ENCODE measurements at places on chromosomes 3 and 15.

DNA sequence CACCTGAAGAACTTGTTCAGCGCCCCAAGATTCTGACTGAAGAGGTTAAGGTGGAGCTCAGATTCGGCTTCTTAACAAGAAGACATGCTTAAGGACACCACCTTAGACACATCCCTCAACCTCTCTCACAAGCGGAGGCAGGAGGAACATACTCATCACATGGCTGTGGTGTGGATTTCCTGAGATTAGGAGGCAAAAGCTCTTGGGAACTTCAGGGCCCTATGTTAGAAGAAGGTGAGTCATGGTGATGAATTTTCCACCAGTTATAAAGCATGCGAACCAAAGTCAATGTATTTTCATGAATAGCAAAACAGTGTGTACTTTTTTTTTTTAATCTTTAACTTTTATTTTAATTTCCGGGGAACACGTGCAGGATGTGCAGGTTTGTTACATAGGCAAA, 212.2 kb upstream of the SUCLG2 start:
- no peak for DNase-seq

DNA sequence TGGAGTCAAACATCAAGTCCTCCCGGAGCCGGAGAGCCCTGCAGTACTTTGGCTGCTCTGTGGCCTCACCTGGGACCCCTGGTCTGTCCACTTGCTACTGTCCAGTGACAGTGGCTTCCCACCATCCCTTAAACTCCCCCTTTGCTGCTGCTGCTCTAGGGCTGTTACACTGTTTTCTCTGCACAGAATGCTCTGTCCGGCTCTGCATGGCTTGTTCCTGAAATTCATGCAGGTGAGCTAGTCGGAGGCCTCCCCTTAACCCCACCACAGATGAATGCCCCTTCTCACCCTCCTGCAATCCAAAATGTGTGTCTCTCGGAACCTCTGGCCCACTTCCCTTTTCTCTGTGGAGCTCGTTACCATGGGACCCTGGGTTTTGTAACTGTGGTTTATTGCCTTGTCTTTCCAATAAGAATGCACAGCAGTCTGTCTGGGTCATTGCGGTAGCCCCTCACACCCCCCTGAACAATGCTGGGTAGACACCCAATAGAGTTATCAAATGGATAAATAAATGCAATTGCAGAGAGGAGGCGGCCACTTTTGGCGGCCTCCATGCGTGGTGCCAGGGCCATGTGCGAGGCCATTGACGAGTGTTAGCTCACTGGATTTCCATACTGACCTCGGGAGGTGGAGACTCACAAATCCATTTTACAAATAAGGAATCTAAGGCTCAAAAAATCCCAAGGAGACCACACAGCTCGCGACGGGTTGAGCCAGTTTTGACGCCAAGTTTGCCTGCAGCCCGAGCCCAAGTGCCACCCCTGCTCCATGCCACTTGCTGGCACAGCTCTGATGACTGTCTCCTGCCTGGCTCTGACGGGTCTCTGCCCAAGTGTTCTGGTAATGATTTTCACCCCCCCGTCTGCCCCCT, 48.5 kb downstream of the RGMA start:
- peak; percentile 55 for DNase-seq

GRCh38 chr3:107990926-107991325, 99.9 kb downstream of the CD47 start:
- no peak for DNase-seq

DNA sequence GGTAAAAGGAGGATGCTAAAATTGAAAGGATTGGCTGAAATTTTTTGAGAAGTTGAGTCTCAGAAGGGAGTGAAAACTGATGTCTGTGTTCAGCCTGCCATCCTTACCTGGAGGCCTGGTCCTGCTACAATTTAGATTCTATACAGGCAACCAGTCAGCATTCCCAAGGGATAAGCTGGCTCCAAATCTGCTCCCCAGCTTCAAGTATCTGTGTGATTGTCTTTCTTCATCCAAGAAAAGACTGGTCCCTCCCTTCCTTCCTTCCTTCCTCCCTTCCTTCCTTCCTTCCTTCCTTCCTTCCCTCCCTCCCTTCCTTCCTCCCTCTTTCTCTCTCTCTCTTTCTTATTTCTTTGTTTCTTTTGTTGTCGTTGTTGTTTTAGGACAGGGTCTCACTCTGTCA, 24.7 kb upstream of the UMPS start:
- DNase-seq, result no peak

- no peak for DNase-seq
Observed at GRCh38 chr3:48247401-48247811, 6.5 kb downstream of the ZNF589 start.

GRCh38 chr3:175266478-175266877, 407.3 kb downstream of the NAALADL2 start:
- DNase-seq, result no peak

- no peak for DNase-seq
Observed at GRCh38 chr3:171904829-171905228, 61.7 kb downstream of the TMEM212 start.

GRCh38 chr3:58471025-58471887, 20.6 kb upstream of the KCTD6 start:
- no peak for DNase-seq

- DNase-seq, result no peak
Observed at GRCh38 chr3:27827041-27827440, 104.9 kb upstream of the EOMES start.

- DNase-seq, result no peak
Observed at GRCh38 chr3:151209654-151210053, 6.6 kb upstream of the GPR171 start.

DNA sequence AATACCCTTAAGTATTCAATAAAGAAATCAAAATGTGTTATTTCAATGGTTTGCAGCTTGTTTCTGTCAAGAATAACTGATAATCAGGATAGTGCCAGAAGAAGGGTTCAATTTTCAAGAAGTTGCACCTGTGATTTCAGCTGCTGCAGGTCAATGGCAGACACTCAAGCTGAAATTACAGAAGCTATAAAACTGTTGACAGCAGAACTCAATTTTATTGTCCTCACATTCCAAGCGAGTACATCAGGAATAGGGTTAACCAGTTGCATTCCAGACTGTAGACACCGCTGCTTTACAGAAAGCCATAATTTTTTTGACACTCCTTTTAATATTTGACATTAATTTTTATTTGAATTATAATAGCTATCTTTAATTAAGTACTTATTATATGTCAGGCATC, 364.1 kb downstream of the CGGBP1 start:
- no peak for DNase-seq

- no peak for DNase-seq
Observed at GRCh38 chr15:94840794-94841783, 609.7 kb downstream of the MCTP2 start.

- no peak for DNase-seq
Observed at GRCh38 chr3:107981471-107982111, 109.2 kb downstream of the CD47 start.

DNA sequence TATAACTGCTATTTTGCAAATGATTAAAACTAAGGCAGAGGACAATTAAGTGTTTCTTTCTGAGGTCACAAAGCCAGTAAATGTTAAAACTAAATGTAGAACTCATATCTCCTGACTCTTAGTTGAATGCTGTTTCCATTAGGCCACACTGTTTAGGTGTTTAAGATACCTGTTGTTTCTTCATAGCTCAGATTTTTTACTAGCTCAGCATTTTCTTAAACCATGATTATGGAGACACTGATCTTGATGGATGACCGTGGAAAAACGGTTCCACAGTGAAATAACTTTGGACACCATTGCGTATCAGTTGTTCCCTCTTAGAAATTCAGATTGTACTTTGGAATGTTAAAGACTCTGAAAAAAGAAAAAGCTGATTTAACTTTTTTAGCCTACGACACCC, 177.5 kb downstream of the TCF12 start:
- DNase-seq, result no peak

- DNase-seq, result no peak
Observed at GRCh38 chr3:16741103-16741758, 136.0 kb upstream of the DAZL start.

DNA sequence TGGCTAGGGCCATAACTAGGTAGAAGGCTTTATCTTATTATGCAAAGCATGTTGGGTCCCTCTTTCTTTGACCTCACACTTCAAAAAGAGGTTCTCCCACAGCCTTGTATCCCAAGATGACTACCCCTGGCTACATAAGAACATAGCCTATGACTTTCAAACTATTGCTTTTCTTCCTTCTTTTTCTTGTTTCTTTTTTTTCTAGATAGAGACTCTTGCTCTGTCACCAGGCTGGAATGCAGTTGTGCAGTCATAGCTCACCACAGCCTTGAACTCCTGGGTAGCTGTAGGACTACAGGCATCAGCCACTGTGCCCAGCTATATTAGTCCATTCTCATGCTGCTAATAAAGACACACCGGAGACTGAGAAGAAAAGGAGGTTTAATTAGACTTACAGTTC, 47.2 kb downstream of the DIPK2A start:
- DNase-seq, result no peak

DNA sequence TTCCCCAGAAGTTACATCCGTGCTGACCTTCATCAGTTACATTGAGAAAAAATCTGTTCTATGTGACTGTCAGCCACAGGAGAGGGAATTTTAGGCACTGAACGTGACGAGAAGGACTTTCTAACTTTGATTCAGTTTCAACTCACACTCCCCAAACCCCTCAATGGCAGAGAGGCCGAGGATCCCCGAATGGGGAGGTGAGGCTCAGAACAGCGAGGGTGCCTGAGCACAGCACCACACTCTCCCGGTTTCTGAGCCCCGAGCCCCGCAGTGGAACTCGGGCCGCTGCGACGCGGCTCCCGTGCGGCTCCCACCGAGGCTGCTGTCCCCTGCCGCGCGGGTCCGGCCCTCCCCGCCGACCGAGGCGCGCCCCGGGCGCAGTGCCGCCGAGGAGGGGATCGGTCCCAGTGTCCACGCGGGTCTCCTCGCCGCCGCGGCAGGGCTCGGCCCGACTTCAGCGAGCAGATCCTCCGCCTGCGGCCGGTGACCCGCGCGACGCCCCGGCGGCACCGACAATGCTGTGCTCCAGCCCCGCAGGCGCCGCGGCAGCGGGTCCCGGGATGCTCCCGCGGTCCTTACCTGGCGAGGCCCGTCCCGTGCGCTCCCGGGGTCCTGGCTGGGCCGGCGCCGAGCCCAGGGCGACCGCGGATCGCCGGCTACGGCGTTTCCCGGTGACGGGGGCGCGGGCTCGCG, 439 bp downstream of the CTXND1 start:
- no peak for DNase-seq

DNA sequence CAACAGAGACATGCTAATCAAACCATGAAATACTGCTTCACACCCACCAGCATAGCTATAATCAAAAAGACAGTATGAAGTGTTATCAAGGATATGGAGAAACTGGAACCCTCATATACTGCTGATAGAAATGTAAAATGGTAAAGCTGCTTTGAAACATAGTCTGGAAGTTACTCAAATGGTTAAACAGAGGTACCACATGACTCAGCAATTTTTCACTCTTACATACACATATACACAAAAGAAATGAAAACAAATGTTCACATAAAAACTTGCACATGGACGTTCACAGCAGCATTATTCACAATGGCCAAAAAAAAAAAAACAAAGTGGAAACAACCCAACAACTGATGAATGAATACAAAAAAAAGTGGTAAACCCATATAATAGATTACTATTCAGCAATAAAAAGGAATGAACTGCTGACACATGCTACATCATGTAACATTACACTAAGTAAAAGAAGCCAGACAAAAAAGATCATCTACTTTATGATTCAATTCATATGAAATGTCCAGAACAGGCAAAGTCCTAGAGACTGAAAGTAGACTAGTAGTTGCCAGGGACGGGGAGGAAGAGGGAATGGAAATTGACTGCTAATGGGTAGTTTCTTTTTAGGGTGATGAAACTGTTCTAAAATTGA, 23.2 kb downstream of the ZNF148 start:
- DNase-seq, result no peak
